ENCODE measurements at places on chromosomes 7 and 10.

GRCh38 chr10:46094931-46095750 lies 49.1 kb upstream of the MSMB start:
- no peak for DNase-seq

- no peak for DNase-seq
Observed at GRCh38 chr7:130365088-130365487, 15.2 kb upstream of the CPA1 start.

DNA sequence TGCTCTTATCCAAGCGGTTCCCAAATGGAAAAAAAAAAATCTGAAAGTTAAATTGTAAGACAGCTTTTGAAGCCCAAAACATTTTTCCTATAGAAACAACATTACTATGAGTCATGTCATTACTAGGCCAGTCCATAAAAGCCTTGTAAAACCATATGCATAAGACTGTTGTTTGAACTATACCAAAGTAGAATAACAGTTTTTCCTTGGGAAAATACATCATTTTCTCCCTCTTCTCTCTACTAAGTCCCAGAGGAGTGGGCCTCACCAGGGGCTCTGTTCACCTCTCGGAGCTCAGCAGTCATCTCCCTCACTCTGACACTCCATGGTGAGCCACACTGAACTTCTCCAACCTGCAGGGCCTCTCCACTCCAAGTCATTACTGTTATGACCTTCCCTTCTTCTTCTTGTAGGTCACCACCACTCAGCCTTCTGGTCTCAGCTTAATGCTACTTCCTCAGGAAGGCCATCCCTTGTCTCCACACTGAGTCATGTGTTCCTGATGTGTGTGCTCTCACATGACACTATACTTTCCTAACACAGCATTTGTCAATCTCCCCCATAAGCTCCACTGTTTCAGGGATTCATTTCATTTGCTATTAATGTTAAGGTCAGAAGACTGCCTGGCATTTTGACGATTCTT lies 32.5 kb downstream of the ZNF438 start:
- no peak for DNase-seq

GRCh38 chr10:87605628-87606251 lies 53.9 kb upstream of the PAPSS2 start:
- no peak for DNase-seq

GRCh38 chr7:124009321-124009720 lies 23.5 kb downstream of the TMEM229A start:
- no peak for DNase-seq

DNA sequence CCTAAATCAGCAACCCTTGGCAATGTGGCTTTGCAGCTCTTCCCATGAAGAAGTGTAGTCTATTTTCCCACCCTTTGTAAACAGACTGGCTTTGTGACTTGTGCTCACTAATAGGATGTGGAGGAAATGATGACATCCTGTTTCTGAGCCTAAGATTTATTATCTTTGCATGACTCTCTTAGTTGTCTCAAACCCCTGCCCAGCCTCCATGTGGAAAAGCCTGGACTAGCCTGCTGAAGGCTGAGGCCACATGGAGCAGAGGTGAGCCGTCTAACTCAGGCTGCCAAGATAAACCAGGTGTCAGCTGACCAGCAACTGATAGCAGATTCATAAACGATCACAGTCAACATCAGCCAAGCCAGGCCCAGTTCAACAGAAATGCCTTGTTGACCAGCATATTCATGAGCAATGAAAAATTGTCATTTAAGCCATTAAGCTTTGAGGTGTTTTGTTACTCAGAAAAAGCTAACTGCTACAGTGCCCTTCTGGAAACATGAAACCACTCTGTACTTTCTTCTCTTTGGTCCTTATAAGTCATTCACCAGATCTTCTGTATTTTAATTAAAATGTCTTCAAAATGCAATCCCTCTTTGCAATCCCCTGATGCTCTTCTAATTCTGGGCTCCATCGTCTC lies 586.3 kb upstream of the ANKRD30A start:
- peak; percentile 18 for DNase-seq

DNA sequence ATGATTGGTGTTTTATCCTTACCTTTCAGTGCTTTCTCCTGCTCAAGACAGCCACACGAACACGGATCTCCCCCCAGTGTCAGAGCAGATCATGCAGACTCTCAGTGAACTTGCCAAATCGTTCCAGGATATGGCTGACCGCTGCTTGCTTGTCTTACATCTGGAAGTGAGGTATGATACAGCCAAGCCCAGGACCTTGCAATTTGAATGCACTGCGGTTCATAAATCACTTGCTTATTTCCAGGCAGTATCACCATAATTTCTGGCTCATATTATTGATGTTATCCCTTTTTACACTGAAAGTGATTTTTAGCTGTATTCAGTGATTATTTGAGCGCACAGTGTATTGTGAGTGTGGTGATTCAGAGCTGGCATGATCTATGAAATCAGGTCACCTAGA lies 129.7 kb upstream of the LRGUK start:
- DNase-seq: no peak
